ENCODE measurements at places on chromosomes 1 and 21.

DNA sequence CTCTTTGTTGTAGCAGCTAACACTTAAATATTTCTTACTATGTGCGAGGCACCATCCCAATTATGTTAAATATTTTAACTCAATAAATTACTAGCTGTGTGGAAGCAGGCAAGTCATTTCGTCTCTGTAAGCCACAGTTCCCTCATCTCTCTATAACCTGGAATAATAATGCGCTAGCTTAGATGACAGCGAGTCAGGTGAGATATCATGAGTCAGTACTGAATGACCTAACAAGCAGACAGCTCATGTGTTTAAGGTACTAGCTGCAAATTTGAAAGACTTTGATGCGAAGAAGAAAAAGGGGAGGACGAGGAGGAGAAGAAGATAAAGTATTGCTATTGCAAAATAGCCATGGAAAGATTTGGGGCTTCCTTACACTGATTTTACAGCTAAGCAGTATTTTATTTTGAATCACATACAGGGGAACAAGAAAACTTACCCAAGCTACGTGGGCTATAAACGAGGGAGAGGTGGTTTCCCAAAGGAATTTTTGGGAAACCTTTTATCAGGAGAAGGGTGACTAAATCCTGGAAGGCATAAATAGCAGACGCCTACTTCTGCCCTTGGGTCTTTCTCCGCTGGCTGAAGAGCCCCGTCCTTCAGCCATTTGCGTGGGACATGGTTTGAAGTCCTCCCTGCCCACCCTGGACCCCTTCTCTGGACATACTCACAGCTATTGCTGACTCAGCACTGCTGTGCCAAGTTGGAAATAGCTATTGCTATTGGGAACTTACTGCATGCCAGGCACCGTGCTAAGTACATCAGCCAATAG lies 8.9 kb downstream of the CITED4 start:
- no peak for DNase-seq

- DNase-seq, result no peak
These were observed 24.5 kb downstream of the ELF3 start for GRCh38 chr1:202034683-202035462.

GRCh38 chr1:155007251-155007828 lies 4.7 kb downstream of the ZBTB7B start:
- DNase-seq, result no peak

- DNase-seq, result no peak
These were observed 251.6 kb upstream of the DUSP10 start for GRCh38 chr1:221993444-221993948.

DNA sequence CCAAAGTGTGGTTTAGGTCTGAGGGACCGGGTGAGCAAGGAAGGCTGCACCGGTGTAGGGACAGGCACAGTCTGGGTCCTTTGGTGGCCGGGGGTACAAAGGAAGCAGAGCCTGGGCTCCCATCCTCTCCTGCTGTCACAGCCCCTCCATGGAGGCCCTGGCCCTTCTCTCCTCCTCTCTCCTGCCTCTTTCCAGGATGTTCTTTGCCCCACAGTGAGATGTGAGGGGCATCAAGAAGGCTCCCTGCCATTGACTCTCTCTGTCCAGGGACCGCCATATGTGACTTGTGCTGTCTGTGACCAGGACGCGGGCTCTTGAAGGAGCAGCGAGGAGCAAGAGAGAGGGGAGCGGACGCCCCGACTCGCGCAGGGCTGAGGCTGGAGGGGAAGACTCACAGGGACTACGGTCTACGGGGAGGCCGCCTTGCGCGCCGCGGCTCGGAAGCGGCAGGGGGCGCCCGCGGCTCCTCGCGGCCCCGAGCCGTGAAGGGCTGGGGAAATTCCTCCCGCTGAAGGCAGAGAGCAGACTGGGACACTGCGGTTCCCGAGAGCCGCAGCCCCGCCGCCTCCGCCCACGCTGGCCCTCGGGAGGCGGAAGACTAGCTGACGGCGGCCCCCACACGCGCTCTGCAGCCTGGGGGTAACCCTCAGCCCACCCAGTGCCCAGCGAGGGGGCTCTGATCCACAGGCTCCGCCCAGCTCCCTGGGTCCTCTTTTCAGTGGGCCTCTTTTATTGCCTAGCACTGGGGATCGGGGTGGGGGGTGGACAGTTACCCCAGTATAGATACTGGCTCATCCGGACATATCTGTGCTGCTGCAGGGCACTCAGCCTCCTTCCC lies 40.8 kb downstream of the MAB21L3 start:
- peak; percentile 79 for DNase-seq

- no peak for DNase-seq
These were observed 35.5 kb downstream of the CDC14A start for GRCh38 chr1:100387657-100388350.

GRCh38 chr1:42825036-42825851 lies 8.0 kb upstream of the SVBP start:
- no peak for DNase-seq

- DNase-seq, result no peak
These were observed 17.3 kb upstream of the TMEM39B start for GRCh38 chr1:32055416-32055815.

- DNase-seq, result no peak
These were observed 2.2 kb downstream of the MIGA1 start for GRCh38 chr1:77781683-77782082.

DNA sequence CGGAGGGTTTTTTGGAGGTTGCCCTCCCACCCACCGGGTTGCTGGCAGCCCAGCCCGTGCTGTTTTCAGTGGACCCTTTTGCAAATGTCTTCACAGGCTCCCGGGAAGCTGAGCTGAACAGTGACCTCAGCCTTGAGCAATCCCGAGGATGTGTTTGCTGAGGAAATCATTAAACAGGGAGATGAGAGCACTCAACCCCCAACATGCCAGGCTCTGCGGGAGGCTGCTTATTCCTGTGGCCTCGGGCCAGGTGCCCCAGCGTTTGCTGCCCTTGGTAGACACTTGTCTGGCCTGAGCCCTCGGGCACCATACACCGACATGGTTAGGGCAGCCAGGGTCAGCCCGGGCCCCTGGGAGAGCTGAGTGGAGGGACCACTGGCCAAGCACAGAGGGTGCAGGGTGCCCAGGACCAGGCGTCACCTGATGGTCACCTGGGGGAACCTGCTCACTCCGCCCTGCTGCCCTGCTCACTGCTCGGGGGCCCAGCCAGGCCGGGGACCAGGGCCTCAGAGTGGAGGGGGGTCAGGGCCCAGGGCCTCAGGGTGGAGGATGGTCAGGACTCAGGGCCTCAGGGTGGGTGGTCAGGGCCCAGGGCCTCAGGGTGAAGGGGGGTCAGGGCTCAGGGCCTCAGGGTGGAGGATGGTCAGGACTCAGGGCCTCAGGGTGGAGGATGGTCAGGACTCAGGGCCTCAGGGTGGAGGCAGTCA lies 42.5 kb upstream of the POFUT2 start:
- DNase-seq, result no peak

DNA sequence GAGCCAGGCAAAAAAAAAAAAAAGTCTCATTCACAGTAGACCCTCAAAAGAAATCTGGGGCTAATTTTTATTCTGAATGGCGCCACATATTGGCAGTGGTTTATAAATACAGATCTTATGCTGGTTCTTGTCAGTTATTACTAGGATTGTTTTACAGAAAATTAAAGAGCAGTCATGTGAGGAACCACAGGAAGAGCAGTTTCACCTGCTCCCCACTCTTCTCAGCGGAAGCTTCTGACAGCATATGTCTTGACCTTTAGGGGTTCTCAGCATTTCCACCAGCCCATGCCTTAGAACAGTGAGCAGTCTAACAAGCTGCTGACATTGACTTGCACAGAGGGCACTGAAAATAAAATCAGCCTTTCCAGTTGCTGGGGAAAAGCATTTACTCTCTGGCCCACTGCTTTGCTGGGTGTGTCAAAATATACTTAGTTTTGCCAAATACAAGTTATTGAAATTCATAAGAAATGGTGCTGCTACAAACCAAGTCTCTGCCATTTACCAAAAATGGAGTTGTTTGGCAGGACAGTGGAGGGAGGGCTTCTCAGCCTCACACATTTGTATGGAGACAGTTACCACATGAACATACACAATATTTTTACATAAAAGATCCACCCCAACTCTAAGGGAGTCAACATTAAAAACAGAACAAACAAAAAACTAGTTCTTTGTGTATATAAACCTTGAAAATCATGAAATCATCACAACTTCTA lies 144.2 kb downstream of the SYT2 start:
- no peak for DNase-seq

DNA sequence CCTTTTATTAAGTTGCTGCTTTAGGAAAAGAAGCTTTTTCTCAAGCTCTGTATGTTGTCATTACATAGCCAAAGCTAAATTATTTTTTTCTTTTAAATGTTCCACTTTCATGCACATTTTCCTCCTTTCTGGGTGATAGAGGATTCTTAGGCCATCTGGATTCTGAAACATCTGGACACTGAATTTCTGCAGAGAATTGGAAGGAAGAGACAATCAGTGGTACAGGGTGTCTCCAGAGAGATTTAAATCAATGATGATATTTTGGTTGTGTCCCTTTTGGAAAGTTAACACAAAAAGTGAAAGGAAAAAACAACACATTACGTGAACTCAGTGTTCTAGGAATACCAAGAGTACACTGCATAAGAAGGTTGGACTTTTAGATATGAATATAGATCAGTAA lies 211.4 kb upstream of the PKN2 start:
- DNase-seq, result no peak
